CD4-positive, alpha-beta T cell treated with Interleukin-4 for 4 hours (primary cell): ENCODE measurements at places on chromosomes 7 and 10.

DNA sequence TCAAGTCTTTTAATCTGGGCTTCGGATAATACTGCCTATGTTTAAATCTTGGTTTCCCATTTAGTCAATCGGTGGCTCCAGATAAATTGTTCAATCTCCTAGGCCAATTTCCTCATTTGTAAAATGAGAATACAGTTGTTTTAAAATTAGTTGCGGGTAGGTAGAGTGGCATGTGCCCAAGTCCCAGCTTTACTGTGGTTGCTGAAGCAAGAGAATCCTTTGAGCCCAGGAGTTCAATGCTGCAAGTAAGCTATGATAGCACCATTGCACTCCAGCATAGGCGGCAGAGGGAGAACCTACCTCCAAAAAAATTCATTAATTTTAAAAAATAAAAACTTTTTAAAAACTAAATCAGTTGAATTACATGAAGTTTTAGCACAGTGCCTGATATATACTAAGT, 7.3 kb downstream of the RNF216 start:
- no peak for DNase-seq

GRCh38 chr10:32851301-32851700, 106.7 kb downstream of the ITGB1 start:
- no peak for DNase-seq

GRCh38 chr7:155995183-155995612, 182.9 kb upstream of the SHH start:
- no peak for DNase-seq

DNA sequence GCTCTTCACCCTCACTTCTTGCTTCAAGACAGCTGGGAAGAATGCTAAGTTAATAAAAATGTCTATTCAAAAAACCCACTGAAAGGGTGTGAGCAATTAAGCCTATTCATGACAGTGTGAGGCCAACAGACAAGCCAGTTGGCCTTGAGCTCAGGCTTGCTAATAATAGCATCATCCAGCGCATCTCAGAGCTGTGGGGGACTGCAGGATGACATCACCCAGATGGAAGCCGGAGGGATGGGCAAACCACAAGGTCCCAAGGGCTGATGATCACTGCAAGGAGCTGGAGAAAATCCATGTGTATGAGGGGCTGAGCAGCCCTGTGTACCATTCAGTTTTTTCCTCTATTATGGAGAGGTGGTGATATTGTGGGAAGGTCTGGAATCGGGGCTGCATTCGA, 770.4 kb downstream of the TNS3 start:
- DNase-seq, result no peak
